MV-4-11 (cell line): ENCODE measurements at places on chromosomes 3 and 15.

GRCh38 chr3:43328653-43329052 is 42.3 kb downstream of the SNRK start:
- no peak for DNase-seq

DNA sequence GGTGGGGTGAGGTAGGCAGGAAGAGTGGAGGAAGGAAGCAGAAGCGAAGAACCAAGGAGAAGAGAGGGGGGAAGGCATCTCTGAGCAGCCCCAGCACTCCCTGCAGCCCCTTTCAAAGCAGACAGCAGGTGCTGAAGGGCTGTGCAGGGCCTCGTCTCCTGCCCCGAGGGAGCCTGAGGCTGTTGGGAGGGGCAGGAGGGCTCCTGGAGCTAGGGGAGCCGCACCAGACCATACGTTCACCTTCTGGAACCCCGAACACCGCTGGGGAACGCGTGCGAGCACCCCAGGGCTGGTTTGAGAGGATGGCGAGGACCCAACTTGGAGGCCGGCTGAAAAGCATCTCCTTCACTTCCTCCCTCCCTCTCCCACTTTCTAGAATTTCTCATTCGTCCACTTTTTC is 259.8 kb downstream of the FAM43A start:
- DNase-seq, result no peak

GRCh38 chr3:164604687-164605086 is 473.6 kb downstream of the SI start:
- DNase-seq, result no peak

- no peak for DNase-seq
Measured at GRCh38 chr15:61031532-61031931, 197.6 kb downstream of the RORA start.

DNA sequence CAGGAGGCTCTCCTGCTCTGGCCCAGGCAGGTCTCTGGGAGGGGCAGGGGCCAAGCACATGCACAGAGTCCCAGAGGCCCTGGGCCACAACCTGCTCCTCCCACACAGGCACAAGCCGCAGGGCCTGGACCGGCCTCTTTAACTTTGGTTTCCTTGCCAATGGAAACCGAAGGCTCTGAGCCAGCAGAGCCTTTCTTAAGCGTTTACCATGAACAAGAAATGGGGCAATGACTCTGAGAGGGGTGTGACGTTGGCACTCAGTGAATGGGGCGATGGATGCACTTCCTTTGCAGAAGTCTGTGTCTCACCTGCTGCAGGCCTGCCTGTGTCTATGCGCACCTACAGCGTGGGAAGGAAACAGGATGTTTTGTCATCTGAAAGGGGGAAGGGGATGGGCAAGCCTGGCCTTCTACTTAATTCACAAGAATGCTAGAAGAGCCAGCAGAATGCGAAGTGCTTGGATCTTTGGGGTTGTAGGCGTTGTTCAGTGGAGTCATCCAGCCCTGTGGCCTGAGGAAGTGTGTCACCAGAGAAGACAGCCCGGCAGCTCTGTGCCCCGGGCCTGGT is 41.8 kb downstream of the IFT122 start:
- no peak for DNase-seq

GRCh38 chr15:29471306-29471705 is 201.7 kb upstream of the NSMCE3 start:
- DNase-seq, result no peak

GRCh38 chr3:18747383-18747782 is 322.2 kb upstream of the SATB1 start:
- peak; percentile 91 for DNase-seq

- no peak for DNase-seq
Measured at GRCh38 chr3:144942093-144942837, 970.6 kb downstream of the DIPK2A start.

DNA sequence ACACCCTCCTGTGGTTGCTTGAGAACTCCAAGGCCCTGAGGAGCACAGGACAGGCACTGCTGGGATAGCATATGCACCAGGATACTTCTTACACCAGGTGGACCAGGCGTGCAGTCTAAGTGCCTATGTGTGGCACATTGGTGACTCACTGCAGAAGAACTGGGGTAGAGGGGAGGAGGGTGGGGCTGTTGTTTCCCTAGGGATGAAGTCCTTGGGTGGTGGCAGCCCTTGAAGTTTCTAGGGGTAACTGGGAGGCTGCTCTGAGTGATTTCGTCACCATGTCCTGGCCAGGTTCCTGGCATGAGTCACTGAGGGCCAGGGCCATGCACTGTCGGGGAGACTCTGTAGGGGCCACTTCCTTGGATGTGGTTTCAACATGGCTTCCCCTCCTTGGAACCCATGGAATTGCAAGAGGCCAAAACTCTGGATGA is 15.9 kb downstream of the MYZAP start:
- DNase-seq, result peak; percentile 59

DNA sequence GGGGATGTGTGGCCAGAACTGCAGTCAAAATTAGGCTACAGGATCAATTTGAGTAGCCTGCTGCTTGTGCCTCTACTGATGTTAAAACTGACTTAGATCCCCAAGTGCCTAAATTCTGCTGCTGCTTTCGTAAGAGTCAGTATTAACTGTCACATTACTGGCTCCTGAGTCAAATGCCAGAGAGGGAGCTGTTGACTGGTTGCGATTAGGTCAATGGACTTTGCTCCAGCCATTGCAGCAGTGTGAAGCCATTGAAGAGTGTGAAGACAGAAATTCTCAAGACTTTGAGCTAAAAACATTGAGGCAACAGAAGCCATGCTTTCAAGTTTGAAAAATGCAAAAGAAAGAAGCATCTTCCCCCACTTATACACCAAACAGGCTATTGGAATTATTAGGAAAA is 151.1 kb upstream of the MITF start:
- no peak for DNase-seq

GRCh38 chr3:173660645-173661299 is 263.2 kb downstream of the NLGN1 start:
- no peak for DNase-seq

GRCh38 chr3:8278448-8278847 is 223.2 kb upstream of the LMCD1 start:
- peak; percentile 79 for DNase-seq

DNA sequence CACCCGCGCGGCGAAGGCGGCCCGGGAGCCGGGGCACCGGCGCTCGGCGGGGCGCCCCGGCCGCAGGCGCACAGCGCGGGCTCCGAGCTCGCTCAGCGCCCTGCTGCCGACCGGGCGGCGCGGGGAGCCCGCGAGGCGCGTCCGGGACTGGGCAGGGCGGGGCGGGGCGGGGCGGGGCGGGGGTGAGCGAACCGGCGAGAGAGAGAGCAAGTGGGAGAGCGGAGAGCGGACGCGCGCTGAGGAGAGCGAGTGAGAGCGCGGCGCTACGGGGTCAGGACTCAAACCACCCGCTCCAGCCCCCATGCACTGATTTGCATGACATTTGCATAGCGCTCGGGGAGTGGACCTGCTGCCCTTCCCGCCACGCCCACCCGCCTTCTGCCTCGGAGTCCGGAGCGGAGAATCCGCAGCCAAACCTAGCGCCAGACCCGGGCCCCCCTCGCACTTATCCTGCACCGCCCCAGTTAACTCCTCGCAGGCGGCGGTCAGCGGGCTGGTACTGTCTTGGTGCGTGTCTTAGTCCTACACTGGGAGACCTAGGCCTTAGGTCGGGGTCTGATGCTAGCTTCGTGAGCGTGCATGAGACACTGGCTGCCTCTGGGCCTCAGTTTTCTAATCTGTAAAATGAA is at the start of gene MYLK:
MYLK (minus strand) TSS at position 130 of the 629 bp plus-strand sequence. CDS start 90,491 bp downstream, outside the sequence.
- DNase-seq, result peak; percentile 49

DNA sequence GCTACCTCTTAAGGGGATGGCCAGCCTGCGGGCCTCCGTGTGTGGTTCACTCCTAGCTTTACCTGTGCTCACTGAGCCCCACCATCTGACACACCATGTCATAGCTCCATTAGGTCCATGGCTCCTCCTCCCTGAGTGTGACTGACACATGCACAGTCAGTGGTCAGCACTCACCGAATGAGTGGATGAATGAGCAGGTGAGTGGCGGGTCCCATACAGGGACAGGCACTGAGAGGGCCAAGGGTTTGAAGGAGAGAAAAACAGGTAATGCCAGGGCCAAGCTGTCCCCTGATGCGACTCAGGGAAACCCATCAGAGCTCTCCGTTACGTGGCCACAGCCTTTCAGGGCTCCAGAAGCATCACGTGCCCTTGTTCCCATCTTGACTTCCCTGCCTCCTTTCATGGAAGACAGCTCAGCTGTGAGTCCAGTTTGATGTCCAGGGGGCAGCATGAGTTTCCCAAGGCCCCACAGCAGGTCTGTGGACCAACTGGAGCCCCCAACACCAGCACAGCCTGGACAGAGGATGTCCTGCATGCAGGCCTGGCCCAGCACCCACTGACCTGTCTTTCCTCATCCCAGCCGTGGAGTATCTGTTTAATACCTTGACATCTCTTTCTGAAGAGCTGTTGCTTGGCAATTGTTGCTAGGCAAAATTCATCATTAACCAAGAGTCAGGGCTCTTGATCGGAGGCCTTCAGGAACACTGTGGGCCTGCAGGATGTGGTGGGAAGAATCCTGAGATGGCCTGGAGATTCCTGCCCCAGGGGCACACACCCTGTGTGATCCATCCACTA is 84.4 kb downstream of the PLXNA1 start:
- DNase-seq, result no peak

DNA sequence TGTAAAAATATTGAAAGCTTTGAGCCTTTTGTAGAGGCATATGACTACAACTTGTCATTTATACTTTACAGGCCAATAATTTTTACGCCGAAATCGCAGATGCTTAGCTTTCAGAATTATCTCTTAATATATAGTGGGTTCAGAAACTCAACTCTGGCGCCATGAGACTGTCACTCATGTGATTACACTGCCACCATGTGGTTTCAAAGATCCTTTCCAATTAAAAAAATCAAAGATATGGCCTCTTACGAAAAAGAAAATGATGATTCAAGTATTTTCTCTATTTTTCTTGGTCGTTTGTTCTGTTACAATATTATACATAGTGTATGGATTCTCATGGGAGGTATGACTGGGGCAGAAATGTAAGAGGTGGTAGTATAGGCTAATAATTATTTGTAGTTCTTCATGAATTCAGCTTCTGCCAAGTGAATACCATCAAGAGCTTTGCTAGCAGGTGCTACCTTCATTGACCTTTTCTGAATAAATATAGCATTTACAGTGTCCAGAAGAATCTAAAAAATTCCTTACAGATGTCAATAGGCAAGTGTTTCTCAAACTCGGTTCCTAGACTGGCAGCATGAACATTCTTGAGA is 751.7 kb upstream of the GOLIM4 start:
- DNase-seq, result peak; percentile 11

DNA sequence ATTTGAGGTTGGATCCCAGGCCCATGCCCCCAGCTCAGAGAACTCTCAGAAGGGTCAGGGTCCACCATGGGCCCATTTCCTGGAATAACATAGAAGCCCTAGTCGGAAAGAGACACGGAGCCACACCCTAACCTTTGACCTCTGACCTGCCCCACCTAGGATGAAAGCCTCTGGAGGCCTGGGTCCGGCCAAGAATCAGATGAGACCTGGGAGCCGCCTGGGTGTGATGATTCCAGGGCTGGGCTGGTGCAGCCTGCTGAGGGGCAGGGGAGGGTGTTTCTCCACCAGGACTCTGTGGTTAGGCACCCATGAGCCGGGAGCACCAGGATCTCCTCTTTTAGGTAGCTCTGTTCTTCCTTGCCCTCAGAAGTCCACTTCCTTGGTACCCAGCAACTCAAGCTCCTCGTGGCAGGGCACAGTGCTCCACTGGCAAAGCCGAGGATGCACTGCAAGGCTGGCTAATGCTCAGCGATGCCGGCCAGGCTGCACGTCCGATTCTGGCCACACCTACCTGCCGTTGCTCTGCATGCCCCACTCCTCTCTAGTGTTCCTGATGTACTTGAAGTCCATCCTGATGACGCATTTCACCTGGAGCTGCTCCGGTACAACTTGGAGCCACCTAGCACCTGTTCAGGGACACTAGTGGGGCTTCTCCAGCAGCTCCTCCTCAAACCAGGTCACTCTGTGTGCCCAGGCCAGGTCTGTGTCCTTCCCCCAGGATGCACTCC is 57.4 kb downstream of the ZNF445 start:
- DNase-seq, result no peak

DNA sequence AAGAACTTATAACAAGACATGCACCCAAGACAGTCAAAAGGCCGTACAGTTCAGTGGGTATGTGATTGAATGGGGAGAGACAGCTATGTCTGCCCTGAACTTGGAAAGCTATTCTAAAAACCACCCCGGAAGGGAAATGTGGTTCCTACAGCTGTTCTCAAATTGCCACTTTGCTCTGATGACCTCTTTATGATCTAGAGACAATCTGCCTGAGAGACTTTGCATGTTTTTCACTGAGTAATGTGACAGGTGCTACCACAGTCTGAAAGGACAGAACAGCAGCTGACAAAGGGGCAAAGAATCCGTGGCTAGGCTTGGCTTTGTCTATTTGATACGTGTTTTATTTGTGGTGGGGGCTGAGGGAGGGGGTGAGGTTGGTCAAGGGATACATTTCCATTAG is 148.3 kb upstream of the NPHP3 start:
- DNase-seq, result no peak

DNA sequence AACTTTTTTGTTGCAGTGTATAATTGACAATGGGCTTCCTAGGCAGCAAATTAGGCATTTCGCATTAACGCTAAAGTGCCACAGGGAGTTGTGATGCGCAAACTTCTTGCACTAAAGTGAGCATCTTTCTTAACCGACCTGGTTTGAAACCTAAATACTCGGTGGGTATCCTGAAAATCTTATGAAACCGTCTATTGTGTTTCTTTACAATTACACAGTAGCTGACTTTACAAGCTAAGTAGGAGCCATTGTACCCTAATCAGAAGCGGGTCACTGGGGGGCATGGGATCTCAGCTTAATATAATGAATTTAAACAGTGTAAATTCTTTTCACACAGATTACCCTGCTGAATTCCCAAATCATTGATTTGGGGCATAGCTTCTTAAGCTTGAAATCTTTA is 328.0 kb downstream of the KCNH8 start:
- no peak for DNase-seq

DNA sequence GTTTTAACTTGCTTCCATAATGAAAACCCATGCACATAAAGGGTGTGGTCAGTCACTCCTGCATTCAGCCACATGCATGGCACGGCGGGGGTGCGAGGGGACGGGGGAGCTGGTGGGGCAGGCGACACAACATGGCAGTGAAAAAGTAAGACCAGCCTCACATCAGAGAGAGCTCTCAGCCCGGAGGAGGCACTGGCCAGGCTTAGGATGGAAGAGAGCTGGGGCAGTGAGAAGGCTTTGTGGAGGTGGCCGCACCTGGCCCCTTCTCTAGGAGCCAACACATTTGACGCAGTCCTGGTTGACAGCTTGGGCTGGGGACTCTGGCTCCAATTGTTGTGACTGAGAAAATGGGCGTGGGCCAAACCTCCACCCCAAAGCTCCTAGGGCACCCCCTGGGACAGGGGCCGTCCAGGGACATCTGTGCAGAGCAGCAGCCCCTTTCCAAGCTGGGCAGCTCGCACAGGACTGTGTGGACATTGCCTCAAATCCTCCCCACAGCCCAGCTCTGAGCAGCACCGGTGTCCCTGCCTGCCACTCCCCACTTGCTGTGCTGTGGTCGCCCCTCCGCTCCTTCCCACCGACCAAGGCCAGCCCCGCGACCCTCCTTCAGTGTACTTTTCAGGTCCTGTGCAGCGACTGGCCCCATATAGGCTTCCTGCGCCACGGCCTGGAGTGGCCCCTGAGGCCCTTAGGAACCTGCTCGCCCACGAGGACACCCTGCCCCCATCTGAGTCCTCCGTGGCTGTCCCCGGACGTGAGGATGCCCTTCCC is 126.0 kb upstream of the IQSEC1 start:
- no peak for DNase-seq

- DNase-seq, result peak; percentile 80
Measured at GRCh38 chr15:68232449-68232848, 2.9 kb upstream of the CLN6 start.
